T-helper 17 cell (primary cell): ENCODE measurements at places on chromosomes 4 and X.

DNA sequence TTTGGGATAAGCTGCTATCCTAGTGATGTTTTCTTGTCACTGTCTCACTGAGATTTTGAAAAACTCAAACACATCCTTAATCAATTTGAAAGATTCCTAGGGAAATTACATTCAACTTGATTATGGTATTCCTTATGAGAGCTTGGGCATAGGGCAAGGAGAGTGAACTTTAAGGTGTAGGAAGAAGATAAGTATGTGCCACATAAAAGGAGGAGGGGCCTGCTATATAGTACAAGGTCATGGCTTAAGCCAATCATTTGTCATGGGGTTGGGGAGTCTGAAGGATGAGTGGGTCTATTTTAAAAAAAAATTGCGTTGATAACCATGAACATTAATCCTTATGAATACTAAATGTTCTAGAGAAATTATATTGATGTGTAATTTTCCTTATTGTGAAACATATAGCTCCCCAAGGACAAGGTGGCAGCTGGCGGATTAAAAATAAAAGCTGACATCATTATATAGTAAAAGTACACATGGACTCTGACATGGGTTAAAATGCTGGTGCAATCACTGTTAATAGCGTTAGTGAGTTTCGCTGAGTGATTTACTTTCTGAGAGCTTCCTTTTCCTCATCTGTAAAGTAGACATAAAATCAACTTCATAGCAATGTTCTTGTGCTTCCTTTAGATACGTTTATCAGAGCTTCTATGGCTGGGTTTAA, 17.4 kb downstream of the GALNT7 start:
- DNase-seq, result no peak

GRCh38 chr4:138938366-138938690, 77.3 kb upstream of the NOCT start:
- DNase-seq, result no peak

GRCh38 chrX:115949900-115950822, 220.4 kb upstream of the AGTR2 start:
- no peak for DNase-seq

DNA sequence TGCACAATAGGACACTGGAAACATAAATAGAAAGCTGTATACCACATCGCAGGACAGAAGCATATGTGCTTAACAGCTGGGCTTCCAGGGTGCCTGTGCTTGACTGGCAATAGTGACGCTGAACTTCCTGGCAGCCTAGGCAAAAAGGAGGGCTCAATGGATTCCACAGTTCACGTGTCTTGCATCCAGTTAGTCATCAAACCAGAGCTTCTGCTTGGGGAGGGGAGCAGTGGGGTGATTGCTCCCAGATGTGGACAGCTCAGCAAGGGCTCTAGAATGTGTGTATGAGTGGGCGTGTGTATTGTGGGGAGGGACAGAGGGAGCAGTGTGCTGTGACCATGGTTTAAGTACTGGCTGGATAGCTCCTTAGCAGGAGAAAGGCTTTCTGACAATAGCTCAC, 2.3 kb downstream of the PRRG3 start:
- DNase-seq, result no peak

DNA sequence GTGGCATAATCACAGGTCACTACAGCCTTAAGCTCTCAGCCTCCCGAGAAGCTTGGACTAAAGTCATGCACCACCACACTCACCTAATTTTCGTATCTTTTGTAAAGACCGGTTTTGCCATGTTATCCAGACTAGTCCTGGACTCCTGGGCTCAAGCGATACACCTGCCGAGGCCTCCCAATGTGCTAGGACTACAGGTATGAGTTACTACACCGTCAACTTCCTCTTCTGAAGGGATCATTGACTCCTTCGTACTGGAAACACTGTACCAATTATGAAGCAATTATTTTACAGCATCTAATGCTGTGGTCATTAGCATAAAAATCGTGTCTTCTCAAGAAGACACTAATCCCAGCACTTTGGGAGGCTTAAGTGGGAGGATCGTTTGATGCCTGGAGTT, 35.2 kb downstream of the PDS5A start:
- DNase-seq, result no peak

DNA sequence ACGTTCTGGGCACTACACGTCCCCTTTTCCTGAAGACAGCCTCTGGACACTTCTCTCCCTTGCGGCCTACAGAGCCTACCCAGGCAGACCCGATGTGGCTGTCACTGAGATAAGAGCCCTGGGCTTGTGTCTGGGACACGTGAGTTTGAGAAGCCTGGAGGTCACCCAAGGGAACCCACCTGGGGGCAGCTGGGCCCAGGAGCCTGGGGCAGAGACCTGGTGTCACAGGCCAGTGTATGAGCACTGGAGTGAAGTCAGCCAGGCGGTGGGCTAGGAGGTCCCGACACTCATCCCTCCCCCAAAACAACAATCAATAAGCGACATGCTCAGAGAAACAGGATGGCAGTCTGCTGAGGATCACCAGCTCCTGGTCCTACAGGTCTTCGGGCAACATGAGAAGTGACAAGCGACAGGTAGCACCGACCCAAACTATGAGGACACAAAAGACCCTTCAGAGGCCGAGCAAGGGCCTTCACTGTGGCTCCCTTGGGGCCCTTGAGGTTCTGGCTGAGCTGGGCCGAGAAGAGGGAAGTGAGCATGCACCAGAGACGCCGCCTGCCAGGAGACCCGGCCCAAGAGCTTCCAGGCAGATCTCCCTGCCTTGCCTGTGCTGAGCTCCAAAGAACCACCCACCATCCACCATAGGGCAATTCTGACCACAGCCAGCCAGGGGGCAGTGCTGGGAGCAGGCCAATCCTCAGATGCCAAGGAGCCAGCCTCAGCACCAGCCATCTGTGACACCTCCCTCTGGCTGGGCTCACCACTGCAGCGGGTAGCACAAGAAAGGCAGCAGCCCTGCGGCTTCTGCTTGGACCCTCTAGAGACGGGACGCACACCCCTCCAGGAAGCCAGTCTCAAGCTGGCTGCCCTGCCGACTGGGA, 11.0 kb upstream of the DUSP9 start:
- no peak for DNase-seq

DNA sequence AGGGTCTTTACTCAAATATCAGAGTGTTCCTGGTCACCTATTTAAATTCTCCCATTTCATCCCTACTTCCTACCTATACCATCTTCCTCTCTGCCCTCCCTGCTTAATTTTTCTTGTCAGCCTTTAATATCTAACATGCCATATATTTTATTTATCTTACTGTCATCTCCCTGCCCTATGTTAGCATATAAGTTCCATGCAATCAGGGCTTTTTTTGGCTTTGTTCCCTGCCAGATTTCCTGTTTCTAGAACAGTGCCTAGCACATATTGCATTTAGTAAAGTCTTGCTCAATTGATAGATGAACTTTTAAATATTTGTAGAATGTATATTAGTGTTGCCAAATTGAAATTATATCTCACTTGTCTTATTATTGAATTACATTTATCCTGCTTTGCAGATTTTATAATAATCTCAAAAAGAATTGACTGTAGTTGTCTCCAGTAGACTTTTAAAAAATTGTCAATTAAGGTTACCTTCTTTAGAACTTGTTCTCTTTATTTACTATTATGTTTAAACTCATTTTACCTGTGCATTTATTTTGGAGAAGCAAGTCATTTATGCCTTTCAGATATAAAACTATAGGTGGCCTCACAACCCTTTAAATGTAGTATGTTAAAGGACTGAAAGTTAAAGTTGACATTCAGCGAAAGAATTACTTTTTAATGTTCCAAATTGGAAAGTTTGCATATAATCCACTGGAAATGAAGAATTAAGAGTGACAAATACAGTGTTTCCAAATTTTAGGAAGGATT, 108.2 kb upstream of the BMPR1B start:
- DNase-seq, result no peak

DNA sequence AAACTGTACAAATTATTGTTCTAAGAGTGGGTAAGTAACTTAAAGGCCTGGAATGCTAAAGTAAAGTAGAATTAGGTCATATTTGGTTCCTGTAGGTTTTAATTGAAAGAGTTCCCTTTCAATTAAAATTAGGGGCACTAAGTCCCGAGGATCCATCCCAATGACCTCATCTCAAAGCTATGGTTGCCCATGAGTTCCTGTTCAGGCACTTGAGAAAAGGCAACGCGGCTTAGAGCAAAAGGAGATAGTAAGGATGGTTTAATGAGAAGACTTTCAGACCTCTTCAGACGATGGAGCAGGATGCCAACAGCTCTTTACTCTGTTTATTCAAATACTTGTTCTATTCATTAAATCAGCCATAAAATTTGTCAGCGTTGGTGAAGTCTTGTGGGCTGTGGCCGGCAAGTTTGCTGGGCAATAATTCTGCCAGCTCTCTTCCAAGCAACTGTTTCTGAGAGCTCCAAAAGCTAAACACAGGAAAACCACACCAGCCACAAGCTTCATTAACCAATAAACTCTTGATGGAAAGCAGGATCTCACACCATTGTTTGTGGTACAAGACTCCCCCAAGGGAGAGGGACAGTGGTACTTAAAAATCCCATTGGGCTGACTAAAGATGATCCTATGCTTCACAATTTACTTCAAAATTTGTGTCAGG, 167.4 kb downstream of the COL4A6 start:
- no peak for DNase-seq

DNA sequence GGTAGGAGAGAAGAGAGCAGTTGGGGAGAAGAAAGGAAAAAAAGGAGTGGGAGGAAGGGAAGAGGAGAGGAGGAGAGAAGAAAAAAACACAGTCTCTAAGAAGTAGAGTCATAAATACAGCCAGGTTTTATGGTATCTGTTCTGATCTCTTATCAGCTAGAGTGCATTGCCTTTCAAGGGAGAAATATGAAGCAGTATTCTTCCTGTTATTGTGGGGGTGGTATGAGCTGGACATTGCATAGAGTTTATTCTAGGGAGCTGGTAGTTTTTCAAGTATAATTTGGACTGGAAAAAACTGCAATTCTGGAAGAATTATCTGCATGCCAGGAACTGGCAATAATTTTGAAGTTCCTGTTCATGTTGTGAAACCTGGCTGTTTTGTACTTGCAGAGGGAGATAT, 54.9 kb upstream of the TAB3 start:
- DNase-seq, result no peak

GRCh38 chr4:129254126-129254525, 158.2 kb downstream of the C4orf33 start:
- DNase-seq, result no peak

DNA sequence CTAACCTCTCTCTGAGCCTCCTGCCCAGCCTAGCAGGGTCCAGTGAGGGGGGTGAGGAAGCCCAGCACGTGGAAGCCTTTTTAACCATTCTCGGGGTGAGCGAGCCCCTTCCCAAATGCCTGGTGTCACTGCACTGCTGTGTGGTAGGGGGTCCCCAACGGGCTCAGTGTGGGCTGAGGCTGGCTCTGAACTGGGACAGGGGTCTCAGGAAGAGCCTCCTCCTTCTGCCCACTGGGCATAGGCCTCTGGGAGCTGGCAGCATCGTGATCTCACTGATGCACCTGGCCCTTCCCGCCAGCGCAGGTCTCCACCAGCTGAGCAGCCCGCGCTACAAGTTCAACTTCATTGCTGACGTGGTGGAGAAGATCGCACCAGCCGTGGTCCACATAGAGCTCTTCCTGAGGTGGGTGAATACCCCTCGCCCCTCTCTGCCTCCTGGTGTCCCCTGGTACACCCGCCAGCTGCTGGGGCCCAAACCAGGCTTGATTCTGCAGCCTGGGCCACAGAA, 12.6 kb downstream of the HTRA3 start:
- no peak for DNase-seq

- no peak for DNase-seq
Measured at GRCh38 chrX:119503484-119503861, 35.2 kb downstream of the SLC25A5 start.

DNA sequence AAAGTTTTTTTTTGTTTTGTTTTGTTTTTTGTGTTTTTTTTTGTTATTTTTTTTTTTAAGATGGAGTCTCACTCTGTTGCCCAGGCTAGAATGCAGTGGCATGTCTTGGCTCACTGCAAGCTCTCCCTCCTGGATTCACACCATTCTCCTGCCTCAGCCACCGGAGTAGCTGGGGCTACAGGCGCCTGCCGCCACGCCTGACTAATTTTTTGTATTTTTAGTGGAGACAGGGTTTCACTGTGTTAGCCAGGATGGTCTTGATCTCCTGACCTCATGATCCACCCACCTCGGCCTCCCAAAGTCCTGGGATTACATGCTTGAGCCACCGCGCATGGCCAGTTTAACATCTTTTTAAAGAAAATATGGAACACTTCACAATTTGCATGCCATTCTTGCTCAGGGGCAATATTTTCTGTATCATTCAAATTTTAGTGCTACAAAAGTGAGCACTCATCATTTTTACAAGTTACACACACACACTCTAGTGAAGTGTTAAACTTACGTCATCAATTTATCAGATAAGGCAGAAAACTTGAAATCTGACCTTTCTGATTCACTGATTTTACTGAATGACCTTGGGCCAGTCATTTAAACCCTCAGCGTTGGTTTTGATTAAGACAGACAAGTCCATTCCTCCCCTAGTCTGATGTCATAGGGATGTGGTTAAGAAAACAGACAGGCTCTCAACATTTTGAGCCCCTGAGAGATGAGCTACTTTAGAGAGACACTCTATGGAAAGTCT, 61.2 kb downstream of the TRIM2 start:
- no peak for DNase-seq

- DNase-seq, result no peak
Measured at GRCh38 chr4:185920691-185921260, 108.8 kb upstream of the SORBS2 start.

GRCh38 chrX:10611441-10612090, 8.8 kb downstream of the MID1 start:
- DNase-seq, result no peak

GRCh38 chr4:55351824-55352223, 5.8 kb downstream of the SRD5A3 start:
- DNase-seq, result no peak

DNA sequence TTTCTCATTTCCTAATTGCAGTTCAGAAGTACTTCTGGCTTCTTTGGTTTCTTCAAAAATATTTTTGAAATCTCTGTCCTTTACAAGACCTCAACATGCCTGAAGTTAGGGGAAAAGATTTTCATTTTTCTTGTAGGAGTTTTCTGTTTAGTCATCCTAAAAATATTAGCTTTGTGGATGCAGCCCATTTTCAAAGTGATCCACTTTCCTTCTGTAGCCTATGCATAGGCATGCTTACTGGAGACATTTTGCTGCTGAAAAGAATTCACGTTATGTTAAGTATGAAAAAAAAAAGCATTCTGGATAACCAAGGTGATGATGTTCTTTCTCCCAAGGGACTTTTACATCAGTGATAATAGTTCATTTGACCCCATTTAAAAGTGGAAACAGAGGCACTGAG, 245.6 kb downstream of the THOC2 start:
- no peak for DNase-seq

DNA sequence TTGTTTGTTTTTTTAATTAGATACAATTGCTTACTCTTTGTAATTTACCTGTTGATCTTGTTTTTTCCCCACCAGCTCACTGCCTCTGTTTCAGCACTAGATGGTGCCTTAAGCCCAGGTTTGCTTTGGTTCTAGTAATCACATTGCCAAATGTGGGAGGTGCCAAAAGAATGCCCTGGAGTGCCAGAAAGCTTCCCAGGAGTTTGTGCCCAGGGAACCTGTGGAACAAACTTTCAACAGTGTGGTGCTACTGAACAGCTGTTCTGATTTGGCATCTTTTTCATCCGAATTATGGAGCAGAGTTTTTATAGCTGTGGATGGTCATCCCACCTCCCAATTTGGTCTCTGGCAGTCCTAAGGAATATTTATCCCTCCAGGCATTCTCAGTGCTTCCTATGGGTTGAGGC, 1000.7 kb downstream of the STIM2 start:
- no peak for DNase-seq
